ENCODE measurements at places on chromosomes 2 and 18. TPM values are rescaled to one million over a fixed set of nuclear protein-coding genes. Genes with fewer than 3 reads are reported as not detected.

GRCh38 chr2:181607629-181608590 lies 49.0 kb downstream of the CERKL start:
- no peak for DNase-seq

NXPH2 gene
- 1.6 TPM for total RNA-seq

DNA sequence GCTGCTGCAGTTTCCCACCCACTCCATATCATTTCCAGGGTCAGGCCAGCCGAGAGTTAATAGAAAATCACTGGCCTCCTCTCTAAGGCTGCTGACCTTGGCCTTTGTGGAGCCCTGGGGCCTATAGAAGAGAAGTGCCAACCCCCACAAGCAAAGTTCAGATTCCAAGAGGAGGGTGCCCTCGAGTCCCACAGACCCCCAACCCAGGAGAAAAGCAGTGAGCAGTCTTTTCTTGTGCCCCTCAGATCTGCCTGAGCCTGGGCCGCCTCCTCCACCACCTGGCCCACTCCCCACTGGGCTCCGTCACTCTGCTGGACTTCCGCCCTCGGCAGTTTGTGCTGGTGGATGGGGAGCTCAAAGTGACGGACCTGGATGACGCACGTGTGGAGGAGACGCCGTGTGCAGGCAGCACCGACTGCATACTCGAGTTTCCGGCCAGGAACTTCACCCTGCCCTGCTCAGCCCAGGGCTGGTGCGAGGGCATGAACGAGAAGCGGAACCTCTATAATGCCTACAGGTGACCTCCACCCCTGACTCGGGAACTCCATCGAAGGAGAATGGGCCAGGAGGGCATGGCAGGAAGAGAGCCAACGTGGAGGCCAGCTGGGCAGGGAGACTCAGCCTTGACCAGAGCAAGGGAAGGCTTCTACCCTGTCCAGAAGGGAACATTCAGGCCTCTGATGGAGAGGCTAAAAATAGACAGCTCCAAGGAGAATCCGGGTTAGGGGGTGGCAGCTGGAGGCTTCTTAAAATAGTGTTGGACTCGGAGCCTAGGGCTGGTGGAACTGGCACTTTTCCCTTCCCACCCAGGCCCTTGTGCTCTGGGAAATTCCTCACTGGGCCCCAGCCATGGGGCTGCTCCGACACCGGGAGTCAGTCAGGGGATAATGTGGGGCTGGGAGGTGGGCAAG lies 6.2 kb downstream of the PKDCC start:
- DNase-seq = no peak

HOXD4 gene
- total RNA-seq = not detected

DNA sequence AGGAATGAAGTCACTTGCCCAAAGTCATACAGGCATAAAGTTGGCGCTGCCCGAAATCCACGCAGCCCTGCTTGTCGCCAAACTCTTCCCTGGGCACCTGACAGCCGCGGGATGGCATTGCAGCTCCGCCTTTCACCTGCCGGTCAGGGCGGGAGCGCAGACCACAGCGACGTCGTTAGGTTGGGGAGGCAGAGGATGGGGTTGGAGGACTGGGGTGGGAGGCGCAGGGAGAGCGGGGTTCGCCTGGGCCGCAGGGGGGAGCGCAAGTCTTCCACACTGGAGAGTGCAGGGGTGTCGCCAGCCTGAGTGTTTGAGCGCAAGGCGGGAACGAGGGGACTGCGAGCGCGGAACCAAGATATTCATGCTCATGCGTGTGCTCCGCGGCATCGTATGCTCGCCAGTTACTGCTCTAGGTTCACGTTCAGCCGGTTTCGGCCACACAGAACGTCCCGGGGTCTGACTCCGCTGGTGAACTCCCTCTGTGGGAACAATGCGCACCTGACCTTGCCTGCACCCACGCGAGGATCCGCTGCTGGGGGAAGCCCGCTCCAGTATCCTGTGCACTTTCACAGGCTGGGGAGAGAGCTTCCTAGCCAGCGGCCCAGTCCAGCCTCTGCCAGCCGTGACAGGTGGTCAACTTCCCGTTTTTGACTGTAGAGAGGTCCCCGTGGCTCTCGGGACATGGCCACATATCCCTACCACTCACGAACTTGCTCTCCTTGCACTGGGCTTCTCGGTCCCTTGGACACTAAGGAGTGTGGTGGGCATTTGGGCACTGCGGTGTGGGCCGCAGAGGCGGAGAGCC lies 767 bp upstream of the NPPC start:
- DNase-seq = no peak

GRCh38 chr2:118112771-118113334 lies 24.6 kb downstream of the INSIG2 start:
- DNase-seq = peak; percentile 90

IMMT gene
- total RNA-seq = 52.3 TPM

DNA sequence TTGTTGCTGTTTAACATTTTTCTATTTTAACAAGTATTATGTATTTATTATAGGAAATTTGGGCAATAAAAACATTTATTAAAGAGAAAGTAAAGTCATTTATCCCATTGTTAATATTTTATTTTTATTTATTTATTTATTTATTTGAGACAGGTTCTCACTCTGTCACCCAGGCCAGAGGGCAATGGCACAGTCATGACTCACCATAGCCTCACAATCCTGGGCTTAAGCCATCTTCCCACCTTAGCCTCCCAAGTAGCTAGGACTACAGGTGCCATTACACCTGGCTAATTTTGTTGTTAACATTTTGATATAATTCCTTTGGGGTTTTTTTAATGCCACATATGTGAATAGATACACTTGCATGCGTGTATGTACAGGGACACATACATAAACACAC lies 165.9 kb upstream of the STON1 start:
- DNase-seq = no peak

ASPRV1 gene
- total RNA-seq = 0.12 TPM

SLC11A1 gene
- 3.0 TPM for total RNA-seq

DNA sequence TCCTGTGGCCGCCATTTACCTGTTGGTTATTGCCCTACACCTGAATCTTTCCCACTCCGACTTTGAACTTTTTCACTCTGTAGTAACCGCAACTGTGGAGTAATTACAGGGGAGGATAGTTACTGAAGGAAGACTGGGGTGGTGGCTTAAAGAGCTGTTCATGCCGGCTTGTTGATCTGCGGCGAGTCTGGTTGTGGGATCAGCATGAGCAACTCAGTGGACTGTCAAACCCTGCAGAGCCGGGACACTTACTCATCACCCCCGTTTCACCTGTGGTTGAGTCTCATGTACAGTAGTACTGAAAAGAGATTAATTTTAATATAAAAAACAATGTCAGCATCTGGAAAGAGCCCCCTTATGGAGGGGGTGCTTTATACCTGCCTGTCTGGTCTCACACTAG lies 2.1 kb downstream of the ASB1 start:
- DNase-seq = no peak

FARSB gene
- 1.6 TPM for total RNA-seq

GRCh38 chr2:142980246-142981068 lies 103.0 kb downstream of the KYNU start:
- DNase-seq = peak; percentile 29

- DNase-seq = no peak
Measured at GRCh38 chr2:207768866-207769596, 675 bp downstream of the FZD5 start.

DNA sequence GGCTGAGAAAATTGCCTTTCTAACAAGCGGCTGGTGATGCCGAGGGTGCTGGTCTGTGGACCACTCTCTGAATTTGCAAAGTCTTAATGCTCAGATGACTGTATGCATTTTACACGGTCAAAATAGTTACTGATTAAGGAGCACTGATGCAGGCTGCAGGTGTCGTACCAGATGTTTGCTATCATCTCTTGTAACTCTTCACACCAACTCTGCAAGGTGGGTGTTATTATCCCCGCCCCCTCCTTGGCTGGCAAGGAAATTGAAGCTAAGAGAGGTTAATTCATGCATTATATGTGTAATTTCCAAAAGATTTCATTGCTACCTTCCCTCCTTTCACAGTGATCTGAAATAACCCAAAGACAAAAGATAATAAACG lies 13.0 kb upstream of the LBH start:
- DNase-seq = no peak

DNA sequence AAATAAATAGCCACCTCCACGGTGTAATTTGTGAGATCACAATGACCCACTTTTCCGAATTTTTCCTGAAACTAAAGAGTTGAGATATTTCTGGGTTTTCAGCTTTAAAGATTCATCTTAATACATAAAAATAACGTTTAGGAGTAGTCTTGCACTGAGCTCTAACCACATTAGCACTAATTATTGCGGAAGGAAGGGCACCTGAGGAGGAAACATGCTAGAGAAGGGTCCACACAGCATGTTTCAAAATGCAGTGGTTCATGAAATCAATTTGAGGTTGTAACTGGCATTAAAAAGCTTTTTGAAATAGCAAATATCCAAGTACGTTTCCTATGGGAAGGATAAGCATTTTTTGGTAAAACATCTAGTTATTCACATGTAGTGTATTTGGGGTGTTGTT lies 8.4 kb downstream of the INPP4A start:
- DNase-seq = no peak

GPR17 gene
- total RNA-seq = not detected

DNA sequence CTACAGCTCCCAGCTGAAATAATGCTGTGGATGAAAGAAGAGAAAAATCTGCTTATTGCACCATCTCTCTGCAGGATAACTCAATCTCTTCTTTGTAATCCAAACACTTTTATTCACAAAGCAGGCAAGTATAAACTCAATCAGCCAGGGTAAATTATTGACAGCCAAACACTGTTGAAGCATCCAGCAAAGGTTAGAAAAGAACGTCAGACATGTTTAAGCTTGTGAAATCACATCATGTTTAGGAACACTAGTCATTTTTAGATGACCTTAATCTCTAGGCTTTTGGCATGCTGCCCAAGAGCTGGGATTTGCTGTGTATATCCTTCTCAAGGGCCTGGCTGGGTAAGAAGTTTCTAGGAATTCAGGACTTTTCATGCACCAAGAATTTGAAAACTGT lies 1148.1 kb upstream of the FANCL start:
- DNase-seq = peak; percentile 88

DNA sequence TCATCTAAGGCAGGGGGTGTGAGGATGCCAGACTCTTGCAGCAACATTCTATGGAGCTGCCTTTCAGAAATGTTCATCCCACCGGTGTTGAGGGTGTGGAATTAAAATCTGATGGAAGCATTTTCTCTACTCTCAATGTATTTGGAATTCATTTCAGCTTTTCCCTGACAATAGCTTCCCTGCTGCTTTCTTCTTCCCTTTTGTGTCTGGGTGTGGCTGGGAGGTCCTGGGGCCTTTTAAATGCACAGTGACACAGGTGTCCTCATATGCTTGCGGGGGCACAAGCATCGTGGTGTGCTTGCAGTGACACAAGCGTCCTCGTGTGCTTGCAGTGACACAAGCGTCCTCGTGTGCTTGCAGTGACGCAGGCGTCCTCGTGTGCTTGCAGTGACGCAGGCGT lies 43.4 kb upstream of the ASB18 start:
- DNase-seq = no peak

DNA sequence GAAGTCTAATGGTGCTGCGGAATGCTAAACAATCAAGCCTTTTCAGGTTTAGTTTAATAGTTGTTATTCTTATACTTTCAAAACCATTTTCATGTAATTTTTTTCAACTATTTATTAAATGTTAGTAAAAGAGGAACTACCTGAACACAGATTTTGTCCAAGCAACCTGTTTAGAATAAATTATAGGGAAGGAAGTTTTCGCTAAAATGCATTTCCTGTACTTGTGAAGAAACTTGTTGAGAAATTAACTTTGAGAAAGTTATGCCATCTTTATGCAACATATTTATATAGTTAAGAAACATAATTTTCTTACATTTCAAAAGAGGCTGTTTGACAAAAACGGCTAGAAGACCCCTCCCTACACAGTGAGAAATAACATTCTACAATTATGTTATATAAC lies 16.6 kb downstream of the MAP4K4 start:
- no peak for DNase-seq

MREG gene
- total RNA-seq = 9.7 TPM

ERLEC1 gene
- 33.9 TPM for total RNA-seq

SLC5A7 gene
- not detected for total RNA-seq

GRCh38 chr18:57789090-57789489 lies 14.0 kb downstream of the ATP8B1 start:
- DNase-seq = no peak

CTNNA2 gene
- total RNA-seq = not detected

TNFRSF11A gene
- 1.3 TPM for total RNA-seq

ARHGAP28 gene
- total RNA-seq = 0.46 TPM

DNA sequence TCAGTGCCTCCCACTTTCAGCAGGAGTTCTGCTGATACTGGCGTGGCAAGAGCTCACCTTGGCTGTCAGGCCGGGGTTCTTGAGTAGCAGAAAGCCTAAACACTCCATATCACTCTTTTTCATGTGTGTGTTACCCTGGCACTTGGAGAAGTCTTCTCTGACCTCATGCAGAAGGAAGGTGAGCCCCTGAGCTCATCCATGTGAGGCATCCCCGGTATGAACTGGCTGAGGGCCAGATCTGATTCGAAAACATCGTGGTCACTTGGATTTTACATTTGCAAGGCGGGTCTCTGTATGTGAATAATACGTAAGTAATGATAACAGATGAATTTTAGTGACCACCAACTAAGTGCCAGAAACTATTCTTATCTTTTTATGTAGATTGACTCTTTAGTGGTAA lies 93.6 kb downstream of the RAPGEF4 start:
- peak; percentile 26 for DNase-seq

POTEC gene
- total RNA-seq = not detected

DNA sequence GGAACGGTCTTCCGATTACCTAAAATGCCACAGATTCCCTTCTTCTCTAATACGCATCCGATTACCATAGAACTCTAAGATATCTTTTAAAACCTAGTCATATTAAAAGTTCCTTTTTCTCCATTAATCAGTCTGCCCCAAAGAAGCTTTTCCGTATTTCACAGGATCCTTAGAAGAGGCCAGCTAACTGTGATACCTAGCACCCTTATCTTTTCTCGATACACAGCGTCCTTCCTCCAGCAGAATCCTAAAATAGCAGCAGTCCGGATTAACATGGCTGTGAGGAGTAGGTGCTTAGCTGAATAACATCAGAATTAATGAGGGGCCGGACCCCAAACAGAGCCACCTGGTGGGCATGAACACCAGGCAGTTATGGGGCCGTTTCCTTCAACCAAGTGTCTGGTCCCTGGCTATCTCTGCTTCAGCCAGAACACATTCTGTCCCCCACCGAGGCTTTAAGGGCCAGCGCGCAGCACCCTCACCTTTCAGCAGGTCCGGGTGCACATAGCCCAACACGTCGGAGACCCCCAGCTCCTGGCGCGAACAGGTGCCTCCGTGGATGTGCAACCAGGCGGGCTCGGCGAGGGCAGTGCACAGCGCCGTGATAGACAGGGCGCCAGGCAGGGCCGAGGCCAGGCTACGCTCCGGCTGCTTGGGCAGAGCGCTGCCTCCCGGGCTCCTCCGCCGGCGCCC lies 995 bp downstream of the TMEM127 start:
- peak; percentile 28 for DNase-seq

- no peak for DNase-seq
Measured at GRCh38 chr2:46952171-46952570, 36.6 kb upstream of the MCFD2 start.

ARHGAP25 gene
- not detected for total RNA-seq
